Uterine smooth muscle cell (primary cell): ENCODE measurements at places on chromosomes 5 and 9. TPM values are rescaled to one million over a fixed set of nuclear protein-coding genes. Genes with fewer than 3 reads are reported as not detected.

Gene CXXC5
- 48.5 and 68.6 TPM in 2 replicates for total RNA-seq

Gene PGM5
- 61.4 and 74.4 TPM in 2 replicates for total RNA-seq

Gene ARL14EPL
- total RNA-seq = 0.89 TPM in 1 of 2 replicates, not detected in the other

Gene GPR151
- total RNA-seq = not detected in 2 replicates

Gene SLC22A4
- total RNA-seq = 1.1 and 3.0 TPM in 2 replicates

Gene ALDH1A1
- 69.4 and 232 TPM in 2 replicates for total RNA-seq

Gene PGGT1B
- 13.1 and 19.9 TPM in 2 replicates for total RNA-seq

Gene DDX4
- total RNA-seq = not detected in 2 replicates

Gene GADD45G
- 0.66 and 2.2 TPM in 2 replicates for total RNA-seq

Gene ZNF883
- total RNA-seq = 1.2 and 2.2 TPM in 2 replicates

Gene CAPSL
- not detected in 2 replicates for total RNA-seq

Gene C1QTNF2
- 1.1 and 2.0 TPM in 2 replicates for total RNA-seq

Gene MYMK
- total RNA-seq = not detected in 2 replicates

Gene CCL27
- 0.11 TPM in 1 of 2 replicates, not detected in the other for total RNA-seq

Gene F2RL2
- 3.7 and 10.6 TPM in 2 replicates for total RNA-seq

Gene CDK5RAP2
- 35.2 and 53.7 TPM in 2 replicates for total RNA-seq

Gene EQTN
- total RNA-seq = not detected in 2 replicates

Gene DMGDH
- total RNA-seq = 1.1 and 3.6 TPM in 2 replicates

Gene RNF208
- total RNA-seq = 0.11 and 0.25 TPM in 2 replicates

Gene OR13C3
- total RNA-seq = not detected in 2 replicates

Gene IL4
- total RNA-seq = not detected in 2 replicates

Gene CMBL
- 8.7 and 14.0 TPM in 2 replicates for total RNA-seq

Gene HTR4
- total RNA-seq = not detected in 2 replicates

Gene FOXD4L5
- not detected in 2 replicates for total RNA-seq

Gene INSYN2B
- total RNA-seq = 11.2 and 15.3 TPM in 2 replicates

Gene PRELID2
- total RNA-seq = 23.4 and 23.5 TPM in 2 replicates

Gene CCNO
- total RNA-seq = 0.12 and 0.22 TPM in 2 replicates

Gene LECT2
- not detected in 2 replicates for total RNA-seq

Gene HSPB3
- 0.25 and 1.8 TPM in 2 replicates for total RNA-seq

Gene PRUNE2
- total RNA-seq = 21.5 and 68.1 TPM in 2 replicates

Gene WASHC1
- 7.1 and 8.7 TPM in 2 replicates for total RNA-seq

Gene GMCL2
- total RNA-seq = not detected in 2 replicates

Gene PCDHGA5
- 0.55 and 0.87 TPM in 2 replicates for total RNA-seq

Gene TRPM6
- total RNA-seq = under 0.01 TPM in 2 replicates

Gene IFNA13
- not detected in 2 replicates for total RNA-seq

Gene SPATA9
- 0.22 and 0.25 TPM in 2 replicates for total RNA-seq

Gene CEP72
- 5.6 and 8.4 TPM in 2 replicates for total RNA-seq

Gene SNCB
- 0.37 and 2.8 TPM in 2 replicates for total RNA-seq

Gene IFNA21
- total RNA-seq = not detected in 2 replicates

Gene ADRB2
- total RNA-seq = 0.12 and 0.22 TPM in 2 replicates
